Effector memory CD8-positive, alpha-beta T cell (primary cell): ENCODE measurements at places on chromosomes 11 and 22.

DNA sequence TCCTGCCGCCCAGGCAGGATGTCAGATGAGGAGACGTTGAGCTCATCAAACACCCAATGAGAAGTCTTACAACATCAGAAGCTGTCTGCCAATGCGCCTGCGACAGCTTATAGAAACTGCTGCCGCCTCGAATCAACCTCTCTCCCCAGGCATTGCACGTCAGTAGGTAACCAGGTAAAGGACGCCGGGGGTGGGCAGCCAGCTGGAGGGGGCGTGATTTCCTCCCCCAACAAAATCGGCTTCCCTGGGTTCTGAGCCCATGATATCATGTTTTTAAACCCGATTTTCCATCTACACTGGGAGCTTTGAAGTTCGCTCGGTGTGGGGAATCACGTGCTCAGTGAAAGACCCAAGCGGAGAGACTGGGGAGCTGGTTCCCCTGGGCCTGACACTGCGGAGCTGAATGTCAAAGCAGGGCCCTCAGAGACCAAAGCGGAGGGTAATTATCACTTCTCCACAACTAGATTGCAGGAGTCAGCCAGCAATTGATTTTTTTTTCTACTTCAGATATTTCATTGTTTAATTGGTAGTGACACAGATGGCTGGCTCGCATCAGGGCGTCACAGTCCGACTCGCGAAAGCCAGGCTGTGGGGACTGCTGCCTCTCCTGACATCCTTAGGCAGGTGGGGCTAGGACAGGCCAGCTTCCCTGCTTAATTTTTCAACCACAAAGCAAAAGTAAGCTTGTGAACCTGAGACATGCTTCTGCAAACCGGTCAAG is 15.4 kb downstream of the FAM83F start:
- no peak for DNase-seq

DNA sequence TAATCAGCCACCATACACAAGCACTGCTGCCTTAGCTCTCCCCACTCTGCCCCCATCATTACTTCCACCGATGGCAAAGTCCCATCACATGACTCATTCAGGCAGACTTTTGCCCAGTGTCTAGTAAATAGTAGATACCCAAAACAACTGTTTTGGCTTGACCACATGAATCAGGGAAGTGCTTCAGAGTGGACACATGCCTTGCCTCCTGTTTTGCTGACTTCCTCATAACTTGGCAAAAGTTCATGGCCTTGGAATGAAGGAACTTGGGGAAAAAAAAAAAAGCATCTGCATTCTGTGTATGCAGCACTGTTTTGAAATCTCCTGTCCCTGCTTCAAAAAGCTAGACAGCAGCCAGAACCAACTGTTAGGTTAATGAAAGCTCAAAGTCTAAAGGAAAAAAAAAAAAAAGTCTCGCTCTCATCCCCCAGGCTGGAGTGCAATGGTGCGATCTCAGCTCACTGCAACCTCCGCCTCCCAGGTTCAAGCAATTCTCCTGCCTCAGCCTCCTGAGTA is 335.3 kb downstream of the FAM181B start:
- no peak for DNase-seq

- no peak for DNase-seq
These were observed 81.2 kb downstream of the DSCAML1 start for GRCh38 chr11:117715801-117716200.

DNA sequence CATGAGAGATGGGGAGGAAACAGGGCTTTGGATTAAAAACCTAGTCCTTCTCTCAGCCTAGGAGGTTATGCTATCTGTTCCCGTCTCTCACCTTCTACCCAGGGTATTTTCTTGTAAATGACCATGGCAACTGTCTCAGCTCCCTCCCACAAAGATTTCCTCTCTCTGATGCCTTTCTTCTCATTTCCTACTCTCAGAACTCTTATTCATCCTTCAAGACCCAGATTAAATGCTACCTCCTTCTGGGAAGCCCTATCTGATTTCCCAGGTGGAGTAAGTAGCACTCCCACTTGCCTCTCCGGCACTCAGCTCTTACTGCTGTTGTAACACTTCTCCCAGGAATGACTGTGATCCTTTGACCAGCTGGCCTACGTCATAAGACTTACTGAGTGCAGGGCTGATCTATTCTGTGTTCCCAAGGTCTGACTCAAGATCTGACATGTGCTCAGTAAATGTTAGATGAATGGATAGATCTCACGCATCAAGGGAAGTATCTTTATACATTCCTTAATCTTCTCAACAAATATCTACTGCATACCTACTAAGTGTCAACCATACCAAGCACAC is 175.0 kb downstream of the TENM4 start:
- no peak for DNase-seq

DNA sequence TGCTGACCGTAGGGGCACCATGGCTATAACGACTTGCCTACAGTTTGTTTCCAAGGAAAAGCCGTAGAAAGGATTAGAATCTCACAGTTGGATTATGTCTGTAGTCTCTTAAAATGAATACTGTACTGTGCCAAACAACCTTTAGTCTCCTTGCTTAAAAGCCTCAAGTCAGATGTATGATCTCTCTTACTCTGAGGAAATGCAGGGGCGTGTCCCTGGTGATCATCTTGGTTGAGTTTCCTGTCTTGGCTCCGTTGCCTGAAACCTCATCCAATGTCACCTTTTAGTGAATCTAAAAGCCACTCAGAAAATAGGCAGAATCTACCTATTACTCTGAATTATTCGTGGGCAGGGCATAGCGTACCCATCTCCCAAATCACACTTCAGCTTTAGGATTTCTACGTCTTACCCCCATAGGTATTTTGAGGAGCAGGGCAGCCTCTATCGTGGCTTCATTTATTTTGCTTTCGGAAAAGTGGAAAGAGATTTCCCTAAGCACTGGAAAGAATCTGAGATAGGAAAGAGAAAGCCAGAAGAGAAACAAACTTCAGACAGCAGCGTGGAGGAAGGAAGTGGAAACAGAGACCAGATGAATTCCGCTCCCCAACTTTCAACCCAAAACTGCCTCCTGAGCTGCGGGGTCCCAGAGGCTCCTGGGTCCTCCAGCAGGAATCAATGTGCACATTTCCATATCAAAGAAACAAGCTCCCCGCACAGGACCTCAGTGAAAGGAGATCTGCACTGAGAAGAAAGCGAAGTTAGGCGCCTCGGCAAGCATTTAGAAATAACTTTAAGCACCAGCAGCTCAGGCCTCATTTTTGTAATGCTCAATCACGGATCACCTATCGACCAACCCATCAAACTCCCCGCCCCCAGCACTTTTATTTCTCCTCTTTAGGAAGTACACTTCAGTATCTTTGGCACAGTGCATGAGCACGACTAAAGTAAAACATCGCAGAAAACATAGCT is 245.8 kb downstream of the ETS1 start:
- peak; percentile 51 for DNase-seq

DNA sequence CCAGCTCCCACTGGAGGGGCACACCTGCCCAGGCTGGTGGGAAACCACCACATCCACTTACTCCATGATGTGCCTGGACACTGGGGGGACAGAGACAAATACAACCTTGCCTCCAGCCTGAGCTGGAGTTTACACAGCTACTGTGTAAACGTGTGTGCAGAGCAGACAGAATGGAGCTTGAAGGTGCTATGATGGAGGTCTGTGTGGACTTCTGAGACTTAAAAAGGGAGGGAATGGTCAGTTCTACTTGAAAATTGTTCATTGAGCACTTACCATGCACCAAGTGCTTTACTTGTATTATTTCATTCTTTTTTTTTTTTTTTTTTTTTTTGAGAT is 11.2 kb downstream of the CDCA5 start:
- no peak for DNase-seq

DNA sequence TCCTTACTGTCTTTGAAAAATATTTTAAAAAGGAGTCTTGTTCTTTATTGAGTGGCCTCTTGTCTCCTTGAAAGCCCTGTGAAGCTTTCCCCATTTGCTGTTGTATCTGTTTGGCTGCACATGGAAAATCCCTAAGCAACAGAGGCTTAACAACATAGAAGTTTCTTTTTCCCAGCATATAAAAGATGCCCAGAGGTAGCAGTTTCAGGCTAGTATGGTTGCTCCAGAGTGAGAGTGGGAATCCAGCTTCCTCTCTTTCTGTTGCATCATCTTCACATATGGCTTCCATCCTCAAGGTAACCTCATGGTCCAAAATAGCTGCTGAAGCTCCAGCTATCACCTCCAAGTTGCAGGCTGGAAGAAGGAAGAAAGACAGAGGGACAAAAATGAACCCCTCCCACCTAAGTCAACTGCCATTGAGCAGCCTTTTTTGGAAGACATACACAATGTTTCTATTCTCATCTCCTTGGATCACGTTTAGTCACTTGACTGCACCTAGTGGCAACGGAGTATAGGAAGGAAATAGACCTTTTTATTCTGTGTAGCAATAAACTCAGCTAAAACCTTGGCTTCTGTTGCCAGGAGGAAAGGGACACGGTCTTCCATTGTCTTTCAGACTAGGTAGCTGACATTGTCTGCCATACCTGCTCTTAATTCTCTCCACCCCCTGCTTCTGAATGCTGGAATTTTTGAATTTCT is 5.3 kb downstream of the CSF2RB start:
- no peak for DNase-seq

DNA sequence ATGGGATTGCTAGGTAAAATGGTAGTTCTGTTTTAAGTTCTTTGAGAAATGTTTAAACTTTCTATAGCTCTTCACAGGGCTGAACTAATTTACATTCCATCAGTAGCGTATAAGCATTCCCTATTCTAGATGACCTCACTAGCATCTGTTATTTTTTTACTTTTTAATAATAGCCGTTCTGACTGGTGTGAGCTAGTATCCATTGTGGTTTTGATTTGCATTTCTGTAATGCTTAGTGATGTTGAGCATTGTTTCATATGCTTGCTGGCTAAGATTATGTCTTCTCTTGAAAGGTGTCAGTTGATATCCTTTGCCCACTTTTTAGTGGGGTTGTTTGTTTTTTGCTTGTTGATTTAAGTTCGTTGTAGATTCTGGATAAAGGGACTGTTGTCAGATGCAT is 35.9 kb downstream of the MMP27 start:
- no peak for DNase-seq

- DNase-seq, result no peak
These were observed 85.7 kb downstream of the TBC1D22A start for GRCh38 chr22:46848197-46848596.

DNA sequence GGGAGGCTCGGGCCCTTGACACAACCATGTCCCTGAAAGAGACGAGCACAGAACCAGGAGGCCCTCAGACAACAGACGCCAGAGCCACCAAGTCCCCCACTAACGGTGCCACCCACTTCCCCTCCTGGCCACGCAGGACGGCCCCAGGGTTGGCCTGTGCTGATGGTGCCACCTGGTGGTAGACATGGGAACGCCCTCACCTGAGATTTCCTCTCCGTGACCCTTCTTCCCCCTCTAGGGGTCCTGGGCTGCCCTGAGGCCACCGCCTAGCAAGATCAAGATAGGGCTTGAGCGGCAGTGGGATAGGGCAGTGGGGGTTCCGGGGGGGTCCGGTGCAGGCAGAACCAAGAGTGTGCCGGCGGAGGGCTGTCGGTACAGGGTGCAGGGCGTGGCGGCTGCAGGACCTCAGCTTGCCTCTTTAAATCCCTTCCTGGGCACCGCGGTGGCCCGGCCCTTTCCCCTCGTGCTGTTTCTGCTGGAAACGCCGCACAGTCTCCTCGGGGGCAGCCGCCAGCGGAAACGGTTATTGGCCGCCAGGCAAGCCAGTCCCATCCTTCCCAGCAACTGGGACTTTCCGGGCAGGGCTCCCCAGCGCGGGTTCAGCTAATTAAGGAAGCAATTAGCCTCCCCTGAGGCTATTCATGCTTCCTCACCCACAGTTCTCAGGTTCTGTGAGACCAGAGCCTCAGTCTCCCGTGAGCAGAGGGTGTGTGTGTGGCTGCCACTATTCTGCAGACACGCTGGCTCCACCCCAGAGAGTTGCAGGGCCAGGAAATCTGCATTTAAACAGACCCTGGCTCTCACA is 5.5 kb upstream of the NFAM1 start:
- DNase-seq, result peak; percentile 89

DNA sequence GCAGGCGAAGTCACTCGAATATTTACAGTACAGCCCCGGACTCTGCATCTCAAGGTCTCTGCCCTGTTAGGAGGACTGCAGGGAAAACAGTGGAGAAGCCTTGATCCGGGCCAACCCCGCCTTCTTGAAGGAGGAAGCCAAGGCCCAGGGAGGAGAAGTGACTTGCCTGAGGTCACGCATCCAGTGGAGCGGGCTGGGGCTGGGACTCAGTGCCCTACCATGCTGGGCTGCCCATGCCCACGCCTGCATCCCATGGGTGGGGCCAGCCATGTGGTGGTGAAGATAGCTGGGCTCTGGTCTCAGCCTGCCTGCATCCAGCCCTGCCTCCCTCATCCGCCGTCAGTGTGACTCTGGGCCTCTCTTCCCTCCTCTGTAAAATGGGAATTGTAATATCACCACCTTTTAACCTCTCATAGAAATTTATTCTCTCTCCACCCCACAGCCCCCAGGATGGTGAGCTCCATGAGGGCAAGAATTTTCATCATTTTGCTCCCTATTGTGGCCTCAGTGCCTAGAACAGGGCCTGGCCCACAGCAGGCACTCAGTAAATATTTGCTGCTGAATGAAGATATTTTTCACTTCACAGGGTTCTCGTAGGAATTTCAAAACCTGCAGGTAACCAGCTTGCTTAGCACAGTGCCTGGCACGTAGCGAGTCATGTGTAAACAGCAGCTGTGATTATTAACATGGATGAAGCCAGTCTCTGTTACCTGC is 57.3 kb downstream of the OTOG start:
- DNase-seq, result no peak

- DNase-seq, result no peak
These were observed 19.0 kb upstream of the CABP7 start for GRCh38 chr22:29700900-29701154.

GRCh38 chr11:36540998-36541397 is 26.8 kb upstream of the RAG1 start:
- DNase-seq, result peak; percentile 33

- no peak for DNase-seq
These were observed 4.1 kb upstream of the OR5J2 start for GRCh38 chr11:56172256-56172830.

- DNase-seq, result no peak
These were observed 1.5 kb upstream of the ALDH3B1 start for GRCh38 chr11:68008381-68009337.

GRCh38 chr11:10653261-10653660 is 40.3 kb downstream of the IRAG1 start:
- DNase-seq, result no peak

DNA sequence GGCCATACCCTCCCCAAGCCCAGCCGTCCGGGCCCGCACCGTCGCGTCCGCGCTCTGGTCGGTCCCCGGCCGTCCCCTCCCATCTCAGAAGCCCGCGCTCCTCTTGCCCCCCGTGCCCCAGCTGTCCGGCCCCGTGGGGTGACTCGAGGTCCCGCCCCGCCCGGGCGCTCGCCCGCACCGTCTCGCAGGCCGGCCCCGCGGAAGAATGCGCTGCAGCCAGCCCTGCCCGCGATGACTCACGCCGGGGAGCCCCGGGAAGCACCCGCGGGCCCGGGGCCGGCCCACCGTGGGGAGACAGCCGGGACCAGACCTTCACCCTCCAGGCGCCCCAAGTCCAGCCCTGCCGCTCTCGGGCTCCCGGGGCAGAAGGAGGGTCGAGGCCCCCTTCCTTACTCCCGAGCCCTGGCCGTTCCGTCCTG is 320 bp upstream of the PHLDA2 start:
- no peak for DNase-seq

GRCh38 chr22:30763815-30764673 is 69.4 kb downstream of the OSBP2 start:
- DNase-seq, result peak; percentile 33

GRCh38 chr11:128843198-128843785 is 23.8 kb downstream of the KCNJ1 start:
- no peak for DNase-seq

- no peak for DNase-seq
These were observed 30.6 kb upstream of the RFPL3 start for GRCh38 chr22:32327066-32327465.

GRCh38 chr11:36149538-36150242 is 139.5 kb downstream of the COMMD9 start:
- DNase-seq, result no peak

- no peak for DNase-seq
These were observed 53.2 kb upstream of the BID start for GRCh38 chr22:17827466-17827865.
